ENCODE measurements at places on chromosomes 12 and 14.

- no peak for DNase-seq
Observed at GRCh38 chr14:53603994-53604393, 352.6 kb downstream of the BMP4 start.

DNA sequence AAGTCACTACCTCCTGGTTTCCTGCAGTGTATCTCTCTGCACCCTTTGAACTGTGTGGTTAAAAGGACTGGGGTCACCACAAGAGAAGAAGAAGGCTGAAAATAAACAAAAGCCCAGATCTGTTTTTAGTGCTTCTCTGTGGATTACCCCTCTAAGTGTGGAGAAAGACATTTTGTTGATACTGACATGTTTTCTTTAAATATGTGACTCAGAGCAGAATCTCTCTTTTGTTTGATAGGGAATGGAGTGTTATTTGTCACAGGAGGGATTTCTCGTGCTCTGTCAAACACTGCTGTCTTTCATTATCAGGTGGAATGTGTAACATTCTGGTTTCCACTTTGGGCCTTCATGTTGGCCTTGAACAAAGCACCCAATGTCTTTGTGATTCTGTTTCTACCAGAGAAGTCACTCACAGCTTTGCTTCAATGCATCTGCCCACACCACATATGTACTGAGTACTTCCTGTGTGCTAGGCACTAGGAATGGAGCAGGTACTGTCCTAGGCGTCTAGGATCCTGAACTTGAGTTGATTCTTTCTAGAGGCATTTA lies 82.1 kb downstream of the PLXNC1 start:
- no peak for DNase-seq

DNA sequence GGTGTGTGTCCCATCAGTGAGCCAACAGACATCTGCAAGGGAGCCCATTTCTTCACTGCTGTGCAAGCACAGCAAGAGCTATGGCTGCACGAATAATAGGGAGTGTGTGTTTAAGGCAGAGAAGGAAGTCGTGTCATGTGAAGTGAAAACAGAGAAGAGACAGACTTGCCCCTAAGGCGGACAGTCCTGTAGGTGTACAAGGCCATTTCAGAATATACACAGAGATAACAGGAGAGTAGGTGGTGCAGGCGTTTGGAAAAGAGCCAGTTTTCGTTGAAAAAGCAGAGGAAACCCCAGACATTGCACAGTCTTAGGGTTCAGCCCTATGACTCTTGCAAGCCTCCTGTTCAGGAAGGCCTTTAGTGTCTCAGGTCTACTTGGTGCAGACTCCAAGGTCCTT lies 46.3 kb upstream of the RNU6-8 start:
- DNase-seq, result no peak

DNA sequence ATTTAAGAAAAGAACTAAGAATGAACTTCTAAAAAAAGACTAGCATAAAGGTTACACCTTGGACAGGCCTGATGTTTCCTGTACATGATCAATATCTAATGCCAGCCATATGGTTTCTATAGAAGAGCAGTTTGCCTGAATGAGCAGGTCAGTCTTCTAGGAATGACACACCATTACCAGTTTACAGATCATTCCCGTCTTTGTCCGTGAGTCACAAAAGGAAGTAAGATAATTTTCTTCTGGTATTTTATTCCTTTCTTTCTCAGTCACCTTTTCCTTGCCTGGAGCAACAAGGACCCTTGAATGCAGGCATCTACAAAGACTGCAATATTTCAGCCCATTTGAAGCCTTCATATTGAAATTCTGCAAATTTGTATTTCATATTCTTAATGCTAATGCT lies 44.6 kb upstream of the CNTN1 start:
- DNase-seq, result no peak

- no peak for DNase-seq
Observed at GRCh38 chr14:84655014-84655413, 874.9 kb upstream of the FLRT2 start.

DNA sequence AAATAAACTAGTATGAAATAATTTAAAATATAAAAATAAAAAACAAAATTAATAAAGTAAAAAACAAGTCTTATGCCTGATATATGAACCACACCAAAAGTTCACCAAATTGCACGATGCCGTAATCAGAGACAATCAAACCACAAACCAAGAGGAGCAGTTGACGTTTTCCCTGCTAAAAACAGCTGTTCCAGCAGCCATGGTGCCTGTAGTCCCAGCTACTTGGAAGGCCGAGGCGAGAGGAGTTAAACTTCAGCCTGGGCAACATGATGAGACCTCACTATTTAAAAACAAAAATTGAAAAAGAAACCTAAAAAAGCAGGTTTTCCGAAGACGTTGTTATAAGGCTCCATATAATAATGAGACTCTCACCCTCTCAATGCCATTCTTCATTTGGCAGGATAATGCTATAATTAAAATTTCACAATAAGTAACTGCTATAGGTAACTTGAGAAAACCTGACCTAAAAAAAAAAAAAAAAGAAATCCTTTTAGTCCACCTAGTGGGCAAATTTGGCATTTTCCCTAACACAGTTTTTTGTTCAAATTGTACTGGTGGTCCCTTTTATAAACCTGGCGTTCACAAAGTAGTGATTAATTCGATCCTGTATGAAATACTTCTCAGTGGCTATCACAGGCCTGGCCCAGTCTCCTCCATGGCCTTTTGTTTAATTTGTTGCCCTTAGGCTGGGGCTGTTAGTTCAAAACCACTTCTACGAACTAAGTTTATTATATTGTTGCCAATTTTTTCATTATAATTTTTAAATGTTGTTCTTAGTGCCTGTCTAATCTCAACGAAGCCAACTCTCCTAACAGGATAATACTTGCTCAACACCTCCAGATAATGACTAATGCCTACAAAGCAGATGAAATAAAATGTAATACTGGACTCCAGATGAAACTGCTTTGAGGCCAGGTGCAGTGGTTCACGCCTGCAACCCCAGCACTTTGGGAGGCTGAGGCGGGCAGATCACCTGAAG lies 62.1 kb downstream of the TNFAIP2 start:
- DNase-seq, result peak; percentile 75

DNA sequence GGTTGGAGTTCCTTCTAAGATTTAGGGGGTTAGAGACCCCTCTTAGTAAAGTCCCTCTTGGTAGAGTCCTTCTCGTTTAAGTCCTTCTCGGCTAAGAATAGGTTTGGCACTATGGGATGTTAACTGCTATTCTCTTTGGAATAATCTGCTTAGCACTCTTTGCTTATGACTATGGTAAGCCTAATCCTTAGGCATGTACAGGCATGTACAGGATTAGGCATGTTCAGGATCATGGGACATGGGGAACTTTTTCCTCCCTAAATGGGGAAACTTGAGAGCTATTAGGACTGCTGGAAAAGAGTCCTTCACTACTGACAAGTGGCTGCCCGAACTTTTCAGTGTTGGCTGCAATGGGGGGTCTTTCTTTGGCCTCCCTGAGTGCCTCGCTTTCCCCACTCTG lies 193.3 kb downstream of the TMEM117 start:
- DNase-seq, result no peak

- DNase-seq, result no peak
Observed at GRCh38 chr12:70763666-70764065, 126.4 kb upstream of the PTPRB start.

DNA sequence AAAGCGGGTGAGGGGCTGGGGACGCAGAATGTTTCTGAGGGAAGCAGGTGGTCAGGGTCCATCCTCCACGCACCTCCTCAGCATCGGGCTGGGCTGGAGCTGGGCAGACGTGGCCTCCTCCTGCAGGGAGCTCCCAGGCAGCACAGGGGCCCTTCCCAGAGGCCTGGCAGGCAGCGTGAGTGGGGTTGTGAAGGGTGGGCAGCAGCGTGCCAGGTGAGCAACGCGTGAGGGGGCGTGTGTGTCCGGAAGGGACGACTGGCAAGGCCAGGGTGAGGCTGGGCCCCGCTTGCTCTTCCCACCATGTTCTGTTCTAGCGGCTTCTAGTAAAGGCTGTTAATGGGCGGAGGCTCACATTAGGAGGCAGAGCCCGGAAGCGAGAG lies 17.1 kb downstream of the ANKRD9 start:
- DNase-seq, result no peak

Measured in KBM-7 (cell line).